ENCODE measurements at places on chromosomes 1 and 21. TPM values are rescaled to one million over a fixed set of nuclear protein-coding genes. Genes with fewer than 3 reads are reported as not detected.

DNA sequence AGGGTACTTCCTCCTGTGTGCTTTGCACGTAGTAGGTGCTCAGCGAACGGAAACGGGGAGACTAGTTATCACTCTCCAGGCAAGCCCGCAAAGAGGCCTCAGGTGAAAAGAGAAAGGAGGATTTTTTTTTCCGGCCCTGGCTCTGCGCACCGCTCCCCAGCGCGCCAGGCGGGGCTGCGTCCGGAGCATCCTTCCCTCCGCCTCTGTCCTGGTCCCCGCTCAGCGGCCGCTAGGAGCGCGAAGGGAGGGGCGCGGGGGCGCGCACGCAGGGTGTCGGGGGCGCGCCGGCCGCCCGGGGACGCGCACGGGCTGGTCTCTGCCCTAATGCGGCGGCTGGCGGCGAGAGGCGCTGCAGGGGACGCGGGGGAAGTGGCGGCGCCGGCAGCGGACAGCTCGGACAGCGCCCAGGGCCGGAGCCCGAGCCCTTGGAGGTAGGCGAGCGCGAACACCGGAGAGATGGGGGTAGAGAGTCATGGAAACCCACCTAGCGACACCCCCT is 42.3 kb upstream of the NFASC start:
- no peak for DNase-seq

- peak; percentile 49 for DNase-seq
Measured at GRCh38 chr1:46368791-46369190, 25.3 kb upstream of the FAAH start.

Gene OR14K1
- total RNA-seq = not detected

Gene URB1
- 10.6 TPM for total RNA-seq

GRCh38 chr1:39255222-39255621 is 50.7 kb downstream of the MACF1 start:
- no peak for DNase-seq

- no peak for DNase-seq
Measured at GRCh38 chr1:22133247-22133930, 9.5 kb downstream of the WNT4 start.

GRCh38 chr1:220067269-220068204 is 21.2 kb upstream of the EPRS1 start:
- no peak for DNase-seq

DNA sequence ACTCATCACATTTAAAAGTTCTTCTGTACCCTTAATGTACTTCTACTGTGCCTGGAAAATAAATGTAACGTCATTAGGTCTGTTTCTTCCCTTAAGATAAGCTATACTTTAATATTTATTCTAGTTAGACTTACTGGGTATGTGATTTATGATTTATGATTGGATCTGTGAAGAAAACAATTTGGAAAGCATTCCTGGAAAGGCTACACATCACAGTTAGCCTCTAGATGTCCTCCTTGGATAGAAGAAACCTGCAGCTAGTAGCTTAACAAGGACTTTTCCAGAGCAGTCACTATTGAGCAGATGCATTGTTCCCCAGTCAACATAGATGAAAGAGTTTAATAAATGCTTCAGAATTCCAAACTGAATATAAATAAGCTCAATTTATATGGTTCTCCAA is 22.2 kb upstream of the ABL2 start:
- DNase-seq = peak; percentile 61

- DNase-seq = no peak
Measured at GRCh38 chr1:156592158-156592909, 758 bp downstream of the NAXE start.

GRCh38 chr21:44930543-44930981 is 9.3 kb upstream of the SLX9 start:
- no peak for DNase-seq

Gene RNF186
- total RNA-seq = 0.05 TPM

DNA sequence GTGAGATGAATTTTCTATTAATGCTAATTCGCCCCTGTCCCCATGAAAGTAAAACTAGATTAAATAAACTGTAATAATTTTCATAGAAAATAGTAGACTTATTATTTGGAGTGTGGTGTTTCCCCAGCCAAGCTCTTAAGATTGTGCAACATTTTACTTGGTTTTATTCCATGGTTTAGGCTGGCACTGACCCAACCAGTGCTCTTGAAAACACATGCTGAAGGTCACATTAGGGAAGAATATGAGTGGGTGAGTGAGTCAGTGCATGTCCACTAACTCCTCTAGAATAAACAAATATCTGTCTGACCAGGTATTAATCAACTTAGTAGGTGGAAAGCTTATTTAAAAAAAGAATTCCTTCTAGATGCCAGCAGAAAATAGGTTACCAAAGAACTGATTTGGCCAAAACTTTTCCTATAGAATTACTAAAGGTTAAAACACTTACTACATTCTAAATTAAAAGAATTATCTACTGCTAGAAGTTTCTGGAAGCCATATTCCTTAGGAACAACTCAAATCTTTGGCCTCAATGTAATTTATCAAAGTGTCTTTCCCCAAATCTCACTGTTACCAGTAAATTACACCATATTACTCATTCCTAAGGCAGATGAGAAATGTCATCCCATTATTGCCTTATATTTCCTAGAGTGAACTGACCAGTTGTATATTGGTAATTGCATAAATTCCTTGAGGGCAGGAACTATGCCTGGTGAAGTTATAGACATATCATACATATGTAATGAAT is 89.7 kb upstream of the RGS1 start:
- peak; percentile 99 for DNase-seq

DNA sequence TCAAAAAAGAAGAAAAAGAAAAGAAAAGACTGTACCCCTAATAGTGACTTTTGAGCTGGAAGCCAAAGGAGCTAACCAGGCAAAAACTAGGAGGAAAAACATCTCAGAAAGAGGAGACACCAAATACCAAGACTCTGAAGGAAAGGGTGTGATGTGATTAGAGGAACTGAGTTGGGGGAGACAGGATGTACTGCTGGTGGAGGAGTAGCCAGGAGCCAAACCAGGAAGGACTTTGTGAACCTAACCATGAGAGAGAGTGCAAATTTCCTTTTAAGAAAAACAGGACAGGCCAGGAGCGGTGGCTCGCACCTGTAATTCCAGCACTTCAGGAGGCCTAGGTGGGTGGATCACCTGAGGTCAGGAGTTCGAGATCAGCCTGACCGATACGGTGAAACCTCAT is 4.1 kb upstream of the RBP7 start:
- no peak for DNase-seq

DNA sequence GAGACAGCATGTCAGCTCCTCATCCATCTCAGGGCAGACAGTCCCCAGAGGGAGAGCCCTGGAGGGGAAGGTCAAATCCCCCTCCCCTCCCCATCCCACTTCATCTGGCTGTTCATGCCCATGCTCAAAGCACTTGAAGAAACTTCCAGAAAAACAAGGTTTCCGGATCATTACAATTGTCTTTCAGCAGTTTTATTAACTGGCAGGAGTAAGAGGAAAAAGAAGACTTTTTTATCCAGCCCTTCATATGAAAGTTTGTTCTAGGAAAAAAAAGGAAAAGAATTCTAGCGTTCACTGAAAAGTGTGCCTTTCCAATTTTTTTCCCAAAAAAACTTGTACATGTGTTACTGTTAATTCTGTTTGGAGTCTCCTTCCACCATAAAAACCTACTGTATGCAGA is 145.7 kb upstream of the TIAM1 start:
- no peak for DNase-seq

GRCh38 chr21:46457801-46458314 is 833 bp upstream of the DIP2A start:
- peak; percentile 23 for DNase-seq

Gene C1QTNF12
- total RNA-seq = not detected

DNA sequence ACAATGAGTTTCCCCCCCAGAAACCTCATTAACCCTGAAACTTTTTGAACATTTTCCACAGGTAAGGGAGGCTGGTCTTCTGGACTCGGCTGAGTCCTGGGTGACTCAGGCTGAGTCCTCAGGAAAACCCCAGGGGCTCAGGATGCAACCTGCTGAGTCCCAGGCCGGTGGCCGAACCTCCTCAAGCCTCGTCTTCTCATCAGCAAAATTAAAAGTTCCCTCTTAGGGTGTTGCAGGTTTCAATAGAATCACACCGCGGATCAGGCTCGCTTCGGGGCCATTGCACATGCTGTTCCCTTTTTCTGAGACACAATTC is 35.0 kb upstream of the GRHL3 start:
- no peak for DNase-seq

- no peak for DNase-seq
Measured at GRCh38 chr1:226176870-226177269, 9.7 kb downstream of the ACBD3 start.

GRCh38 chr1:202905331-202905730 is 16.4 kb upstream of the RABIF start:
- DNase-seq = no peak

Gene CITED4
- total RNA-seq = 45.1 TPM

Gene LYPLAL1
- total RNA-seq = 27.5 TPM

- DNase-seq = peak; percentile 34
Measured at GRCh38 chr1:153610334-153610733, 2.6 kb downstream of the S100A16 start.

Gene PTBP2
- 17.4 TPM for total RNA-seq

- peak; percentile 26 for DNase-seq
Measured at GRCh38 chr1:103211073-103211472, 102.8 kb upstream of the COL11A1 start.

Gene NCMAP
- total RNA-seq = 8.3 TPM

Gene VCAM1
- 57.8 TPM for total RNA-seq

DNA sequence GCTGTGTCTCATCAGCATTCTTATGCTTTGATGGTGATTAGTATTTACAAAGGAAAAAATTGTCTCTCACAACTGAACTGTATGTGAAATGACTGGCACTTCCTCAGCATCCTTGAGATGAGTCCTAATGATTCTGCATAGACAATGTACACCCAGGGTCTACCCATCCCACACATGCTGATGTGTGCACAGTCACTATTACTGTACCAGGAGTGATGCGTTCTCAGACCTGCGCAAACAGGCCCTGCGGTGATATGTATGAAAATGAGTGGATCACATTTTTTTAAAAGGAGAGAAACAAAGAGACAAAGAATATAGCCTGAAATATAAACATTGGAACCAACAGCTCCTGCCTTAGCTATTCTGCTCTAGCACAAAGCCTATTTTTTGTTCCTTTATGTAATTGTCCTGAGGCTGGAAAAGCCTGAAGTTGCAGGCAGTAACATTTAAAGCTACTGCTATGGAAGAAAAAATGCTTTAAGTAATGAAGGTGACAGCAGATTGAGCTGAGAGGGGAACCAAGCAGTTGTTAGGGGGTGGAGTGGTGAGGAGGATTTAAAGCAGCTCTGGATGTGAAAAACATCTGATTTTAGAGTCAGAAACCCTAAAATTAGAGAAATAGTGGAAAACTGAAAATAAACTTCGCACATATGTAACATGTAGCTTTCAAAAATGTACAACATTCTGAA is 5.5 kb downstream of the RCAN1 start:
- no peak for DNase-seq

DNA sequence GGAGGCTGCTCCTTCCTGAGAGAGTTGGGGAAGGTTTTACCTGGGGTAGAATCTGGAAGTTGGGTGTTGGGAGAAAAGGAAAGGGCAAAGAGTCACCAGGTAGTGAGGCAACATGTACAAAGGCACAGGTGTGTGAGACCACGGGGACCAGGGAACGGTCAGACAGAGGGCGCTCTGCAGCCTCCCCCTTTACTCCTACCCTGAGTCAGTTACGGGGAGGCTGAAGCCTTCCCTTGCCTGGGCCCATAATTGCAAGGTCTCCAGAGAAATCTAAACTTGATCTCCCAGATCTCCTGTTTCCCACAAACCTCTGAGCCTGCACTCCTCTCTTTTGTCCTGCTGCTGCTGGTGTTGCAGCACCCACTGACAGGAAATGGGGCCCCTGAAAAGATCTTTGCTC is 22.0 kb downstream of the CCN1 start:
- DNase-seq = no peak

DNA sequence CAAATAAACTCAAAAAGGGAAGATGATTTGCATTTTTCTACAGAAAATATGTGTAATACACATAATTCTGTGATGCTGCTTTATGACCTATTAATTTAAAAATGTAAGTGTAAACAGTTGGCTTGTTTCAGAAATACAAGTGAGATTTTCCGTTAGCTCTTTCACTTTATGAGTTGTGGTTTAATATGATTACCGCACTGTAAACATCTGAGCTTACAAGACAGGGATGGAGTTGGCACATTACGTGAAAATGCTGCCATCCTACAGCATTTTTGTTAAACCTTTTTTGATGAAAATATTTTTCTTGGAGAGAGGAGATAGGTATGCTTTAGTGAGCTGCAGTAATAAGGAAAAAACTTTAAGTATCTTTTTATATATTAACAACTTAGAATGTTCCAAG is 426.8 kb upstream of the ADAMTS5 start:
- no peak for DNase-seq
